ENCODE measurements at places on chromosomes 16 and 17.

- no peak for DNase-seq
These were observed 34.4 kb downstream of the CMIP start for GRCh38 chr16:81478876-81479511.

DNA sequence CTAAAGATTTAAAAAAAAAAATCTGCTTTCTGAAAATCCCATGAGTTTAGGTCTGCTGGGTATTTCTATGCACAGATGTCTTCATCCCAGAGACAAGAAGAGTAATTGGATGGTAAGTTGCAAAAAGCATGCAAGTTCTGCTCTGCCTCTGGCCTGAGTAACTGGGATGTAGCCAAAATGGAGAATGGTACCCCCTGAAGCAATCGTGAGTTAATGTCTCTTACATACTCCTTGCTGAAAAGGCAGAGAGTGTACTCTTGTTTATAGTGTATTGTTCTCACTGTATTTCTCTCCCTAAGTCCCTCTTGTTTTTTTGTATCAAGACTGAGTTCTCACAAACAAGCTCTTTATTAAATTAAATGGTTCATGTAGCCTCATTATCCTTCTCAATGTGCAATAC lies 259.0 kb downstream of the IRX3 start:
- DNase-seq: no peak

- no peak for DNase-seq
These were observed 482.2 kb upstream of the SOX9 start for GRCh38 chr17:71638668-71639067.

DNA sequence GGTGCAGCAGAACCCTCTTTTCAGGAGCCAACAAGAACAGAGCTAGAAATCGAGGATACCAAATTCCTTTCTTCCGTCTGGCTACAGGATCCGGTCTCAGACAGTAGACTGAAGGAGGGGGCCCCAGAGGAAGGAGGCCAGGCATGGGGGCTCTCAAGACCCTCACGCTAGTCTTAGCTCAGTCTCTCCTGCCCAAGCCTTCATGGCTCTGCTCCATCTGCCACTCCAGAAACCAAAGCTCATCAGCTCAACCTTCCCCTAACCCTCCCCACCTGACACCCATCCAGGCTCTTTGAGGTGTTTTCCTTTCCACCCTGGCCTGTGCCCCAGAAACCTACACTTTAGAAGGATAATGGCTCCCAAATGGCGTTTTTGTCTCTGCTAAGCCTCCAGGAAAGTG lies 6.2 kb upstream of the TMEM92 start:
- DNase-seq: no peak

DNA sequence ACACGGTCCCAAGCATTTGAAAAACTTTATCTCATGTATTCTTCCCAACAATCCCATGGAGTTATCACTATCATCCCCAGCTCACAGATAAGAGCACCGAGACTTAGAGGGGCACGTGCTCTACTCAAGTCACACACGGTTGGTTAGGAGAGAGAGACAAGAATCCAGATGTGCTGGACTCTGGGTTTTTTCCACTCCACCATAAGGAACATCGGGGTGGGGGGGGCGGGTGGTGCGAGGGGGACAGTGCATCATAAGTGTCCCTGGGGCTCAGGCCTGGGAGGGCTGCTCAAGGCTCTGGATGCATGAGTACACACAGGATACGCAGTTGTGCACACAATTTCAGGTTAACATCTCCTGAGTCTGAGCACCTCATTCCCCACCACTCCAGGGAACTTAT lies 7.4 kb downstream of the CDC42EP4 start:
- no peak for DNase-seq

GRCh38 chr16:85029408-85029784 lies 1.8 kb downstream of the KIAA0513 start:
- no peak for DNase-seq

GRCh38 chr16:82248012-82248656 lies 78.1 kb upstream of the MPHOSPH6 start:
- DNase-seq: no peak

DNA sequence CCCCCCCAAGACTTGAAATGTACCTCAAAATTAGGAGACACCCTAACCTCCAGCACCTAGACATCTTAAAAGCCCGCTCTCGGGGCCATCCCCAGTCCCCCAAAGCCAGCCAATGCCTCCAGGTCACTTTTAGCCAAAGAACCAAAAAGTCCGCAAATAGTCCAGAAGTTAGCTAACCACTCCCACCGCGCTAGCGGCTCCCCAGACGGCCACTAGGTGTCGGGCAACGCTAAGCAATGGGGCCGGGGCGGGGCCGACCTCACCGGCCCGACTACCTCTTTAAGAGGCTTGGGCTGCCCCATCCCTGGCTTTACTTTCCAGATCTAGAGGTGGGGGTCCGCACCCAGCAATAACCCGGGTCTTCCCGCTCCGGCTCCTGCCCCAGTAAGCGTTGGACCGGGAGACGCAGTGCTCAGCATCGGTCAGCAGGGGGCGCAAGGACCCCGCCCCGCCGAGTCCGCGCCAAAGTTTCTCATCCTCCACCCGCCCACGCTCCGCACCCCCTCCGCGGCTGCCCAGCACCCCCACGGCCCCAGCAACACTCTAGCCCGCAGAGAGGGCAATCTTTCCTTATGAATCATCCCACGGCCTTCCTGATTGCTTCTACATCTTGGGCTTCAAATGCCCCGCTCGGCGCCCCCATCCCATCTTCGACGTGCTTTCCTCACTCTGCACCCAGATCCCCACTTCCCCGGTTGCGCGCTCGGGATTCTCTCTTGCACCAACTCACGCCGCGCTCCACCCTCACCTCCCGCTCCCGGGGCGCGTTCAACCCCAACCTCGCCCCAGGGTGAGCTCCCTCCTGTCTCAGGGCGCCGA lies 765 bp downstream of the COL1A1 start:
- no peak for DNase-seq
